ENCODE measurements at places on chromosomes 2 and 18.
A peak's percentile ranks its signal among the peaks of the same experiment; 100 is the strongest.

GRCh38 chr2:32806857-32807256 lies 139.9 kb upstream of the LTBP1 start:
- DNase-seq, result no peak

DNA sequence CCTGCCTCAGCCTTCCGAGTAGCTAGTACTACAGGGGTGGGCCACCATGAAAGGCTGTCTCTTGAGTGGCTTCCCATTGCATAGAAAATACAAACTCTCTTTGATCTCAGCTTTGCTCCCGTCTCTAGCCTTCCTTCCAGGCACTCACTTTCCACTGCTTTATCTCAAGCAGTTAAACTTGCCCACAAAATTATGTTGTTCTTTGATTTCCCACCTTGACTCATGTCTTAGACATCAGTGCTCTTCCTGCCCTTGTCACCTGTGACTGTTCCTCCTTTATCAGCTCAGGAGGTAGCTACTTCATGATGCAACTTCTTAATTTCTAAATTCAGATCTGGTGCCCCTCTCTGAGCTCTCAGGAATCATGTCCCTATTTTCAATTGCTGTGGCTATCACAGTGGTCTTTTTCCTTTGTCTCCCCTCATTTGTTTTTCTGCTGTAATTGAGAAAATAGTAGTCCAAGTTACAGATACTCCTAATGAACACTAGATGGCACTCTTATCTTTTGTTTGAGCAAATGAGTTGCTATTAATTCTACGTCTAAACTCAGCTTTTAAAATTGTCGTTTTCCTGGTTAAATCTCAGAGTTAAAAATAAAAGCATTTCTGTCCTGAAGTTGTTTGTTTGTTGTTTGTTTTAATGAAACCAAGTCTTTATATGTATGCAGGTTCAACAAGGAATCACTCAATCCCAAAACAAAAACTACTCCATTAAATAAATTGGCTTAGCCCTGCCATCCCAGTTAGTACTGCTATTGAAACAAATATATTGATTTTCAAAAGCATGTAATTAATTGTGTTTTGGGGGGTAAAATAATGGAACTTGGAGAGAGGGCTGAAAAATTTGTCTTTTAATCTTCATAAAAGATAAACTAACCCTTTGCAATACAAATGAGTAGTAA lies 46.9 kb upstream of the GREB1L start:
- peak; percentile 42 for DNase-seq

- DNase-seq, result no peak
Observed at GRCh38 chr18:72058851-72059250, 485.3 kb downstream of the CBLN2 start.

GRCh38 chr2:128282976-128283810 lies 35.5 kb downstream of the HS6ST1 start:
- no peak for DNase-seq

- DNase-seq, result no peak
Observed at GRCh38 chr18:60191926-60192325, 180.6 kb downstream of the MC4R start.

DNA sequence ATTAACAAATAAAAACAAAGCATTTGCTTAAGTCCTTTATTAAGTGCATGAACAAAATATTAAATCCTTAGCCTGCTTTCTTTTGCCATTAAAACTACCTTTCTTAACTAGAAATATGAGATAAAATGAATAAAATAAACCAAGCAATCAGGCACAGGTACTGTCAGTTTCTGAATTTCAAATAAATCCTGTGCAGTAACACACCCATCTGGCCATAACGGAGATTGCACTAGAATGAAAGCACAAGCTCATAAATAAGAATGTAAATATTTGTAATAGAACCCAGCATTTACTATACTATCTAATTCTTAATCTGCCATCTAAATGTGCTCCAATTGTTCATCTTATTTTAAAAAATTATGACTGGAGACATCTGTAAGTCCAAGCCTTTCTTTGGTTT lies 31.9 kb downstream of the PRKRA start:
- no peak for DNase-seq

DNA sequence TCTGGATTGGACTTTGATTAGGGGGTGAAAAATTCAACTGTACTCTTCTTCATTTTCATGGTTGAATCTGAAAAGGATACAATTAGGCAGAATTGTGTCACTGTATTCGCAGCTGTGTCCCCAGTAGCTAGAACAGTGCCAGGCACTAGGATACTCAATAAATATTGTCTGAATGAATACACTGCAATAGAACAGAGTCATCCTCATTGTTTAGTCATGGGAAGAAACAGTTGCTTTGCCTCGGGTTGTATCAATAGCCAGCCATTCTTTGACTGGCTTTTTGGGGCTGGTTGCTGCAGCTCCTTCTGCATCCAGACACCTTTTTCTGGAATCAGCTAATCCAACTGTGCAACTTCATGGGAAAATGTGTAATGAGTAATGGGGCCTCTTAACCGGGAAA lies 18.1 kb upstream of the DYNC1I2 start:
- no peak for DNase-seq

DNA sequence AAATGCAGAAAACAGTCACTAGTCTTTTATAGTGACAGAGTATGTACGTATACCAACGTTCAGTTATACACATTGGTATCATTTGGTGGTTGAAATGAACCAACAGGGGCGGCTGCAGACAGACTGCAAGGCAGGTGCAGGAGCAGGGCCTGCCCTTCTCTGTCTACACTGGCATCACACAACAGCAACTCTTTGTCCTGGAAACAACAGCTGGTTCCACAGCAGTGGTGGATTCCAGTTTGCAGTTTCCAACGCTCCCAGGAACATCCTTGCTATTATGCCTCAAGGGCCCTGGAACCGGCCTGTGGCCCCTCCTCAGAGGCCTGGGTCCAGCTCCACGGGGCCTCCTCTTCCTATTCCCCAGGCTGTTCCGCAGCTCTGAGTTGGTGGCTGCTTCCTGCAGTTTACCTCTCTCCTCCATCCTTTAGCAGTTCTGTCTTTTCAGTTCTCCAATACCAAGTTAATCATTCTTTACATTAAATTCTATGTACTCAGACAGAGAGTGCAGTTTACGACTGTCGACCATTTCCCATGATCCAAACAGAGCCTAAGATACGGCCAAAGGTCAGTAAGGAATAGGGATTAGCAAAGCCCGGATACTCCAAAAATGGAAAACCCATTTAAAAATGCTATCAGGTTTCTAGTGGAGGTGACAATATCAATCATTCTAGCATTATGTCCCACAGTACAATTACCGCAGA lies 87.8 kb downstream of the NOL10 start:
- no peak for DNase-seq

DNA sequence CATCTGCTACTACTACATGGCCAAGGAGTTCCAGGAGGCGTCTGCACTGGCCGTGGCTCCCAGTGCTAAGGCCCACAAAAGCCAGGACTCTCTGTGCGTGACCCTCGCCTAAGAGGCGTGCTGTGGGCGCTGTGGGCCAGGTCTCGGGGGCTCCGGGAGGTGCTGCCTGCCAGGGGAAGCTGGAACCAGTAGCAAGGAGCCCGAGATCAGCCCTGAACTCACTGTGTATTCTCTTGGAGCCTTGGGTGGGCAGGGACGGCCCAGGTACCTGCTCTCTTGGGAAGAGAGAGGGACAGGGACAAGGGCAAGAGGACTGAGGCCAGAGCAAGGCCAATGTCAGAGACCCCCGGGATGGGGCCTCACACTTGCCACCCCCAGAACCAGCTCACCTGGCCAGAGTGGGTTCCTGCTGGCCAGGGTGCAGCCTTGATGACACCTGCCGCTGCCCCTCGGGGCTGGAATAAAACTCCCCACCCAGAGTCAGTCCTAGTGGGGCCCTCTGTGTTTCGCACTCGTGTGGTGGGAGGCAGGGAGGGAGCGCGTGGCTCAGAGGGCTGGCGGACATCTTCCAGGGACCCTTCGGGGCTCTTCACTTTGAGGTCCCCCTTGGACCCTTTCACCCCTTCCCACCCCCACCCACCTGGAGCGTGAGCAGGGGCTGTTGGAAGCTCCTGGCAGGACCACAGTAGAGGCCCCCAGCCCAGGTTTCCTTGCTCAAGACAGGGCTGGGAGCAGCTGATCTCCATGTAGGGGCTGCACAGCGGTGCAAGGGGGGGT lies 5.7 kb downstream of the GPR35 start:
- no peak for DNase-seq

DNA sequence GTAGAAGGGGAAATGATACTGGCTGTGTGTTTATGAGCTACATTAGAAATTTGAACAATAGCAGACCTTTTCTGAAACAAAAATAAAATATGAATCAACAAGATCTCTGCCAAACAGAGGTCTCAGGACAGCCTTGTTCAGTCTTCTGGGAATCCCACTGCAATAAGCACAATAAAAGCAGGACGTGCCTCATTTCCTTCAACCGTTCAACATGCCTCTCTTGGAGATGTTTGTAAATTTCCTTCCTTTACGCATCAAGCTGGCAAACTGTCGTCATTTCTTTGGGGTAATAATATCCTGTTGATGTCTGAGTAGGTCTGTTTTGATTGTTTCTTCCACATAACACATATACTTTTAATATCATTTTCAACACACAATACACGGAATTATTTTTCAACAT lies 77.2 kb downstream of the TCF4 start:
- no peak for DNase-seq

DNA sequence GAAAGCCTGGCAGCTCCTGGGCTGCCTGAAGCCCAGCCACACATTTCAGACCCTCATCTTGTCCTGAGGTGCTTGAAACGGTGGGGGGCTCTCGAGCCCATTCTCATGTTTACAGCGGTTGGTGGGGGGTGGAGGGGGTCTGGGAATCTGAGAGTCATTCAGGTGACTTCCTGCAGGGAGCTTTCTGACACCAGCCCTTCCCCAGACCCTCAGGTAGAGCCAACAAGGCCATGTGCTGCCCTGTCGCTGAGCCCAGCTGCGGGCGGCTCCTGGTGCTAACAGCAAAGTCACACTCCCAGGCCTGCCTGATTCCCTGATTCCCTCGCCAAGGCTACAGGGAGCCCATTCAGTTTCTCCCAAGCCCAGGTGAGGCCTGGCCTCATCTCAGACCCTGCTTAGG lies 324.9 kb upstream of the MEX3C start:
- peak; percentile 13 for DNase-seq

DNA sequence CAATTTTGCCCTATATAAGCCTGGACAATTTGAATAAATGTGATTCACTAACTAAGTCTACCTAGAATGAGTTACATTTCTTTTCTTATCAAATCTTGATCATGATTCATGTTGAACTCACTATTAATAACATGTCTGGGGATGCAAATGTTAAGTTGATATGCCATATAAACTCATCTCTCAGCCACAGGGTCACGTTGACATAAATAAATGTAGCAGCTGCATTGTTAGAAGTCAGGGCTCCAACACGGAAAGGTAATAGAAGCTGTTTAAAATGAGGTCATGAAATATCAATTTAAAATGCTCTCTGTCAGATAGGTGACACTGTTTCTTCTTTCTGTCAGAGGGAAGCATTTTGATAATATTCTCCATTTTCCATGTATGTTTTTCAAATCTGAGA lies 521.9 kb downstream of the CCDC85A start:
- no peak for DNase-seq

- no peak for DNase-seq
Observed at GRCh38 chr18:55839343-55839742, 251.4 kb upstream of the TCF4 start.

GRCh38 chr2:95012881-95013550 lies 12.5 kb upstream of the MAL start:
- no peak for DNase-seq

DNA sequence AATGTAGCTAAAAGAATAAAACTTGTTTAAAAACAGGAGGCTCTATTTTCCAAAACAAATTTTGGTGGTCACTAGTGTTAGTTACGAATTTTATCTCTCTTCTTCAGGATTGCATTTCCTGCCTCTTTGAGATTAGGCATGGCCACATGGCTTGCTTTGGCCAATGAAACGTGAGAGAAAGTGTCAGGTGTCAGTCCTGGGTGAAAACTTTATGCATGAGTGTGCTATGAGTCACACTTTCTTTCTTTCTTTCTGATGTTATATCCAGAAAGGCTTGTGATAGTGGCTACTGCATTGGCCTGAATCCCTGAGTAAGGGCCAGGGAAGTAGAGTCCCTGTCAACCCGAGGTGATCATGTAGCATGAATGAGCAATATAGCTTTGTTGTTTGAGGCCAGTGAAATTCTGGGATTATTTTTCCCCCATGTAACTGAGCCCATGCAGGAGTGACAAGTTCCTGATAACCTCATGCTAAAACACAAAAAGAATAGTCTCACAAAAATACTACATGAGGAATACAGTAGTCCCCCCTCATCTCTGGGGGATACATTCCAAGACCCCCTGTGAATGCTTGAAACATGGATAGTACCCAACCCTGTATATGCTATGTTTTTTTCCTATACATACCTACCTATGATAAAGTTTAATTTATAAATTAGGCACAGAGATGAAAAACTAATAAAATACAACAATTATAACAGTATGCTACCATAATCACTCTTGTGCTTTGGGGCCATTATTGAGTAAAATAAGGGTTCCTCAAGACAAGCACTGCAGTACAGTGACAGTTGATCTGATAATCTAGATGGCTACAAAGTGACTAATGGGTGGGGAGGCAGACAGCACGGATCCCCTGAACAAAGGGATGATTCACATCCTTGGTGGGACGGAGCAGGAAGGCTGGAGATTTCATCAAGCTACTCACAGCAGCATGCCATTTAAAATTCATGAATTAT lies 109.5 kb downstream of the CDC42EP3 start:
- DNase-seq, result peak; percentile 96

GRCh38 chr2:199999166-199999565 lies 43.8 kb downstream of the MAIP1 start:
- DNase-seq, result no peak

GRCh38 chr18:45556222-45556621 lies 59.1 kb upstream of the SLC14A2 start:
- no peak for DNase-seq

DNA sequence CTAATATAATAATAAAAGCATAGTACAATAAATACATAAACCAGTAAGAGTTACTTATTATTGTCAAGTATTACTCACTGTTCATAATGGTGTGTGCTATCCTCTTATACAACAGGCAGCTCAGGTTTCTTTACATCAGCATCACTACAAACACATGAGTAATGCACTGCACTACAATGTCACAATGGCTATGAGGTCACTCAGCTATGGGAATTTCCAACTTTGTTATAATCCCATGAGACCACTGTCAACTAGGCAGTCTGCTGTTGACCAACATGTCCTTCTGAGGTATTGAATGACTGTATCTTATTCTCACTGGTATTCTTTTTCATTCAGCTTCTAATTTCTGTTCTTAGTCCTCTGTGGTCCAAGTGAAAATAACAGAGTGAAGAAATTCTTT lies 250.4 kb upstream of the DSEL start:
- DNase-seq, result no peak

DNA sequence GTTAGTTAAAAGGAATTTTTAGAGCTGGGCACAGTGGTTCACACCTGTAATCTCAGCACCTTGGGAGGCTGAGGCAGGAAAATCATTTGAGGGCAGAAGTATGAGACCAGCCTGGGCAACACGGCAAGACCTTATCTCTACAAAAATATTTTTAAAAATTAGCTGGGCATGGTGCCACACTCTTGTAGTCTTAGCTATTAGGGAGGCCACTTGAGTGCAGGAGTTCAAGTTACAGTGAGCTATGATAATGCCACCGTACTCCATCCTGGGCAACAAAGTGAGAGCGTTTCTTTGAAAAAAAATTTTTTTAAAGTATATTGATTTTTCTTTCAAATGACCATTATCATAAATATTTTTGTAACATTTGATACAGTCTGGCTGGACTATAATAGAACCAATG lies 93.6 kb upstream of the FAM117B start:
- DNase-seq, result no peak
